Anterior cingulate cortex (tissue), 58 donors: ENCODE measurements at places on chromosomes 5 and 9.

- no peak for DNase-seq
Observed at GRCh38 chr5:14231156-14231555, 88.0 kb downstream of the TRIO start.

- no peak for DNase-seq
Observed at GRCh38 chr5:17428176-17428800, 69.7 kb upstream of the TAF11L2 start.

GRCh38 chr5:94793816-94794198 lies 175.3 kb downstream of the SLF1 start:
- no peak for DNase-seq

DNA sequence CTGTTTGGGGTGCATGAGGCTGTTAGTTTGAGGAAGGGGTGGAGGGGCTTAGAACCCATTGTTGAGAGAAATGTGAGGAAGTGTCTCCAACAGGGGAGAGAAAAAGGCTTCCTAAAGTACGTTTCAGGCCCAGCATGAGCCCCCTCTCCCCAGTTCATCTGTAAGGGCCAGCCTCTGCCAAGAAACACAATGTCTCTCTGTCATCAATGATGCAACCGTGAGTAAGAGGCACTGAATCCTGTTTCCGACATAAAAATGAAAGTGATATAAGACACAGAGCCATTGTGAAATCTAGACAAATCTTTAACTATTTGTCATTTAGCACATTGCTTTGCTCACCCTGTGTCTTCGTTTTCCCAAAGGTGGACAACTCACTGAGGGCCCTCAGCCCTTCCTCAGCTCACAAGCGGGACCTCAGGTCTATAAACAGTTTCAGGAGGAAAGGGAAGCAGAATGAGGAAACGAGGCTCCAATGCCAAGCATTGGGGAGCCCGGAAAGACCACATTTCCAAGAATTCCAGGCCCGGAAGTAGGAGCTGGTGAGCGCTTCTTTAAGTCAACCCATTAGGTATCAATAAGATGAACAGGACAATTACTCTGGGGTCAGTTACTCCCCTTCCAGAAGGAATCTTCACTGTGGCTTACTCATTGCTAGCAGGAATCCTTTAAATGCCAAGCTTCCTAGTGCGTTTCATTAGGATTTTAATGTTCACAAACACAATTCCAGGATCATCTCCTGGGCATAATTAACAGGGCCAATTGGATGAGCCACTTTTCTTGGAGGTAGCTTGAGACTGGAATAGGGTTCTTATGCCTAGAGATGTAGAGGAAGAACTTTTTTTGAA lies 59.0 kb upstream of the KLF4 start:
- no peak for DNase-seq

DNA sequence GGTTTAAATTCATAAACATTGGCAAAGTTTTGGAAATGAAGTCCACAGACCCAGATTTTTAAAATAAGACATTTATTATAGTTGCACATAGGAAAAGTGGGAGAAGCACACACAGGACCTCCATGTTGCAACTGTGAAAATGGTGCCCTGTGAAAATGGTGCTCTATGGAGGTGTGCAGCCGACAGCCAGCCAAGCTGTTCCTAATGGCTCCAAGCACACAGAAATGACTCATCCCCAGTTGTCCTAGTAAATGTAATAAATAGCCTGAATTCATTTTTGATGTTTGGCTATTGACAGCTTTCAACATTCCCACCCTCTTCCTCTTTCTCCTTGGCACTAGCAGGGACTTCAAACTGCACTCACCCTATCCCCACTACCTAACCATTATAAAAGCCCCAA lies 590.9 kb downstream of the CAAP1 start:
- no peak for DNase-seq

DNA sequence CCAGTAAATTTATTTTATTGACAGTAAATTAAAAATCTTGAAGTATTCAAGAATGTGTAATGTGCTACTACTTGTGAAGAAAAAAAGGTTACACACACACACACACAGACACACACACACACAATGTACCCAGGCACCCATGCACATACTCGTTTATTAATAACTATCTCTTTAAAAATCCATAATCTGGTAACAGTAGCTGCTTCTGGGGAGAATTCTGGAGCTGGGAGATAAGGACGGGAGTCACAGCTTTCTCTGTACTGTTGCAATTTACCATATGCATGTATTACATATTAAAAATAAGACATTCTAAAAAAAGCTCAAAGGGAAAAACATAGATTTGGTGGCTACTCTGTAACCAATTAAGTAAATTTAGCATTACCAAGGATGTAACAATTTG lies 7.9 kb upstream of the C1QTNF2 start:
- no peak for DNase-seq

DNA sequence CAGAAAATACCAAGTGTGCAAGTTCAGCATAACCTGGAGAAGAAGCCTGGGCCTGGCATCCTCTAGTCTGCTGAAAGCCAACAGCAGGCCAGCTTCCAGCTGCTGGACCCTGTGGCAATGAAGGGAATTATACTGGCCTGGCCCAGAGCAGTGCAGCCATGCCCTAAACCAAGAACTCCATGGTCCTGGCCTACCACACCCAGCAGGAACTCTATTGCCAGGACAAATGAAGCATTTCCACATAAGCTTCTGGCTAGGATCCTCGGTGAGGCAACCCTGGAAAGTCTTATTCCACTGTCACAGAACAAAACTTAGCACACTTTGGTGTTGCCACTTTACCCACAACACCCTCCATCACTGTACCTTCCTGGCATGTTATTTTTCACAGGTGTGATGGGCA lies 35.5 kb downstream of the CDK5RAP2 start:
- DNase-seq: no peak

DNA sequence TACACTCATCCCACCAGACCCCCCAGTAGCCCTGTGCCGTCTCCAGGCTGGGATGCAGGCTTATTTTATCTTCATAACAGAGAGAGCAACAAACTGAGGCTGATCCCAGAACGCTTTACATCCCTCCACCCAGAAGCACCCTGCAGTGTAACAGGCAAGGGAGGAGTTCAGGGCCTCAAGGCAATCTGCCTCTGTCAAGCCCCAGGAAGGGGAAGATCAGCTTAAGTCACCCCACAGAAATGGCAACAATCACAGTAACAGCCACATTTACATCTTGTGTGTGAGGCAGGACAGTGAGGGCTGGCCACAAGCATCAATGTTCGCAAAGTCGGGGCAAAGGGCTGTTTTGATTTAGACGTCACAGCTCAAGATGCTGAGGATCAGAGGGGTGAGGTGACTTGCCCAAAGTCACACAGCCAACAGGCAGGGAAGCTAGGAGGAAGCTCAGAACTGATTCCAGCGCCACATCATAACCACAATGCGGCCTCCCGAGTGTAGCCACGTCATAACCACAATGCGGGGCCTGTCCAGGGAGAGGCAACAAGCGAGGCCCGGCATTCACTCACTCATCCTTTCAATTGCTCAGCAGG lies 14.4 kb downstream of the STK10 start:
- no peak for DNase-seq

DNA sequence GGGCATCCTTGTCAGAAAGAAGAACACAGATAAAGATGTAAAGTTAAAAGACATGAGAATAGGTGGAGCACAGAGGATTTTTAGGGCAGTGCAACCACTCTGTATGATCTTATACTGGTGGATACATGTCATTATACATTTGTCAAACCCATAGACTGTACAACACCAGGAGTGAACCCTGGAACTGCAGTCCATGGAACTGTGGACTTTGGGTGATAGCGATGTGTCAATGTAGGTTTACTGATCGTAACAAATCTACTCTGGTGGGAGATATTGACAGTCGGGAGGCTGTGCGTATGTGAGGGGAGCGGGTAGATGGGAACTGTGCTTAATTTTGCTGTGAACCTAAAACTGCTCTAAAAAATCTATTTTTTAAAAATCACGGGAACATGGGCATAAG lies 60.6 kb downstream of the MROH2B start:
- no peak for DNase-seq

GRCh38 chr5:134649163-134649835 lies 714 bp downstream of the SEC24A start:
- DNase-seq: no peak

DNA sequence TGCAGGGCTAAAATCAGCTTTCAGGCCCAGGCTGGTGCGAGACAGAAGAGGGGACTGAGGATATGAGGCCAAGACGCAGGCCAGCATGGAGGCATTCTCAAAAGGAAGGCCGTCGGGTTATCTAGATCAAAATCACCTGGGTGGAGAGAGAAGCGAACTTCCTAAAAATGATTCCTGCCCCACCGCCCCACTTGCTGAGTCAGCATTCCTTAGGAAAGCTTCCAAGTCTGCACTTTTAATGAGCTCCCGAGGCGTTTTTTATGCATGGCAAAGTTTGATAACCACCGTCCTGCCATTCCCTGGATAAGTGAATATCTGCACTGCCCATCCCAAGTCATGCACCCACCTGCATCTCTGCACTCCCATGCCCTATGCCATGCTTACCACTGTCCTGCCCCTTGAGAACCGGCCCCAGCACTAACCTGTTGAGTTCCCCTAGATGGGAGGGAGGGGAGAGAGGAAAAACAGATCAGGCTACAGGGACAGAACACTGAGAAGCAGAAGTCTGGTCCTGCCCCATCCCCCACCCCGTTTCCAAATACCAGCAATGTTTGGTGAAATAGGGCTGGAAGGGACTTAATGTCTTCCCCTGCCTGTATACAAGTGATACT lies 1.6 kb upstream of the SPOCK1 start:
- no peak for DNase-seq

DNA sequence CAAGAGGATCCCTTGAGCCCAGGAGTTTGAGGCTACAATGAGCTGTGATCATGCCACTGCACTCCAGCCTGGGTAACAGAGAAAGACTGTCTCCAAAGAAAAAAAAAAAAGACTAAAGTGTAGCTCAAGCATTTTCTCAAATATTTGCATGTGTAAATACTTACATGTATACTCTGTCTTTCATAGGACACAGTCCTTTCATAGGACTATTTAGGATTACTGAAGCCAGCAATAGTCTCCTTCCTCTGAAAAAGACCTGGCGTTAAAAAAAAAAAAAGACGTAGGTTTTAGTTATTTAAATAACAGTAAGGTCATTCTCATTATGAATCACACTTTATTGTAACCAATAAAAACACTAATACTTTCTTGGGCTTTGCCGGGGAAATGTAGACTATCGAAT lies 29.9 kb downstream of the HSDL2 start:
- DNase-seq: no peak

GRCh38 chr5:104018299-104018698 lies 455.7 kb upstream of the NUDT12 start:
- DNase-seq: no peak

GRCh38 chr5:151351671-151352070 lies 4.3 kb upstream of the SLC36A2 start:
- no peak for DNase-seq

GRCh38 chr9:21967702-21968101 lies 26.5 kb downstream of the CDKN2A start:
- DNase-seq: no peak

- DNase-seq: no peak
Observed at GRCh38 chr5:67214707-67215447, 18.3 kb upstream of the CD180 start.
